ENCODE measurements at places on chromosomes 3 and 15.

GRCh38 chr3:71104556-71104955 is 479.0 kb downstream of the FOXP1 start:
- DNase-seq, result no peak

GRCh38 chr15:70722266-70723121 is 40.9 kb downstream of the UACA start:
- DNase-seq, result no peak

- no peak for DNase-seq
Measured at GRCh38 chr3:57959423-57960173, 48.6 kb upstream of the FLNB start.

GRCh38 chr3:39358333-39358732 is 24.8 kb upstream of the SLC25A38 start:
- no peak for DNase-seq

GRCh38 chr3:138253609-138254008 is 66.5 kb downstream of the ARMC8 start:
- DNase-seq, result no peak

DNA sequence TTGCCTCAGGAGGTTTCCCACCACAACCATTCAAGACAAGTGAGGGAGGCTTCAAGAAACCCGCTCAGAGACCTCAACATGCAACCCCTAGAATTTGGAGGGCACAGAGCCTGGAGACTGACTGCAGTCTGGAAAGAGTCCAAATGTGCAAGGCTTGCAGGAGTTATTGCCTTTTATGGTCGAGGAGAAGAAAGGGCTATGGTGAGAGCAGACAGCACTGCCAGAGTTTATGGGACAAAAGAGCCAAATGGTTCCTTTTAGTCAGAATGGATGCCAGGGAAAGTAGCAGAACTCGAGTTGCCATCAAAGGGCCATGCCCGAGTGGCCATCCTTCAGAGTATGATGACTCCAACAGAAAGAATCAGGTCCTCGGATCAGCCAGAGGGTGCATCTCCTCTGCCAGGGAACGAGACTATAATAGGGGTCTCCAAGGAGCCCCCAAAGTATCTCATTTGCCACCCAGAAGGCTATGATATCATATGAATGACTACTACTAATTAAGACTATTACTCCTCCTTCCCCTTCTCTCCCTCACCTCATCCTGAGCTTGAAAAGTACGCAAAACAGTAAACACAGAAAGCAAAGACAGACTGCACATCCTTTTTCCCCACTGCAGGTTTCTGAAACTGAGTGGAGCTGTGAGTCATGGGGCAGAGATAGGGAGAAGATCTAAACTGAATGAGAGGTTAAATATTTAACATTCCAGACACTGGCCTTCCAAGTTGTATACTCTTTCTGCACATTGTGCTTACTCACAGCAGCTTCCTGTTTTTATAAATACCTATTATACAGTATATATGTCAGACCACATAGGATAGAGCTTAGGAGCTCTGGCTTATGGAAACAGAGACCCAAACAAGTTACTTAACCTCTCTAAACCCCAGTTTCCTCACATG is 33.9 kb upstream of the TMCO5A start:
- no peak for DNase-seq

DNA sequence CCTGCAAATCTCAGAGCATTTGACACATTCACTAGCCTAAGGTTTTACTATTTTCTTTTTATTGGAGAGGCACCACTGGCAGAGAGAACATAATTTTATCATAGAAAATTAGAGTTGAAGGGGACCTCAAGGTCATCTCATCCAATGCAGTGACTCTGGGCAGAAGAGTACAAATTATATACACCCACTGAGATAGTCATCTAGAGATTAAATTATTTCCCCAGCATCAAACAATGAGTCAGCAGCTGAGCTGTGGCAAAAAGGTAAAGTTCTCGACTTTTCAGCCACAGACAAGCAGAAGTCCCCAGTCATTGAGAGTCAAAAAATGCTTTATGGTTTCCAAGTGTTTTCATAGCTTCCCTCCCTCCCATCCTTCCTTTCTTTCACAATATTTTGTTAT is 39.3 kb upstream of the SEMA6D start:
- DNase-seq, result no peak

- no peak for DNase-seq
Measured at GRCh38 chr3:111838133-111838532, 20.9 kb upstream of the PHLDB2 start.

DNA sequence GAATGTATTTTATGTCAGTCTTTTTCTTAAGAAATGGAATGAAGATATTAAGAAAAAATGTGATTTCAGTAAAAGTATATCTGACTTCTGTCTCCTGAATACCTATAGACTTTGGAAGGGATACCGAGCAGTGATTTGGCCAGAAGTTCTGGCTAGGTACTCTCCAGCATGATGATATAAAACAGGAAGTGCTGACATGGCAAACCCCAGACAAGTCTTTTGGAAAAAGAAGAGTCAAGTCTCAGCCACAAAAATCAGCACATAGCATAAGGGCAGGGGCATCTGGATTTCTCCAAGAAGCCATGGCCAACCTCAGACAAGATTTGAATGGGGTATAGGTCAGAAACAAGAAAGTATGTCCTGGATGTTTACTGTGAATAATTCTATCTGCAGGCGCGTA is 643.3 kb upstream of the ARRDC4 start:
- DNase-seq, result no peak

DNA sequence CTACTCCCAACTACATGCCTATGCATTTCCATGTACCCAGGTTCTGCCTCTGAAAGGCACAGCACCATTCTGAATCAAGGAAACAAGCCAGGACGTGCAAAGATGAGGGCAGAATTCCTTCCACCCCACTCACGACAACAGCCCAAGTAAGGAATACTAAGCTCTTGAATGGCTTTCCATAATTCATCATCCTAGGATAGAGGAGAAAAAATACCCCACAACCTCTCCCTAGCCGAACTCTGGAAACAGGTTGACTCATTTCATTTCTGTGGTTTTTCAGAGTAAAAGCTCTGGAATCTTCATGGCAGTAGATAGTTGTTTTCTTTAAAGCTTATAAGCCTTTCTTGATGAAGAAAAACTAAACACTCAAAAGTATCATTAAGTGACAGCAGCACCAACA is 77.8 kb downstream of the PDZRN3 start:
- no peak for DNase-seq

DNA sequence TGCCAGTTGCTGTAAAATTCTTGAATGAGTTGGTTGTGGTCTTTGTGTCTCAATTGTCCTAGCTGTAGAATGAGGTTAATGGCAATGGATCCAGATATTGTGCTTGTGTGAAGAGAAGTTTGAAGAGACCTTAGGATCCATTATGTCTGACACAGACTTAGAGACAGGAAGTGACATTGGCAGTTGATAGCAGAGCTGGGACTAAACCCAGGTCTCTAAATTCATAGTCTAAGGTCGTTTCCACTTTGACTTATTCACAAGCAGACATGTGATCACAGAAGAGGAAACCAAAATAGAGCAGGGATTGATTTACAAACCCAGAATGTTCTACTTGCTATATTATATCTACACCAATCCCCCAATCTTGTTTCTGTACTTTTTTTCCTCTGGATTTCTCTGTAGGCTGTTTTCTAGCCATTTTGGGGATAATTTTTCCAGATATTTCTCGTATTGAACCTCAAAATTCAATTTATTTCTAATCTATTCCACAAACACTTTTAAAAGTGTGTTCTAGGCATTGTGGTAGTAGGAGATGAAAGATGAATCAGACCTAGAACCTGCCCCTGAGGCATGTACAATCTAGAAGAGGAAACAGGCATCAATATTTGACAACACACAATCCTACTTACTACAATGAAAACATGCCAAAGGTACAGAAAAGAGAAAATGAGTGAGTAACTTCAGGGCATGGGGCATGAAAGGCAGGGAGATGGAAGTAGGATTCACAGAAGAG is 123.3 kb downstream of the NFKBIZ start:
- no peak for DNase-seq
